ENCODE measurements at places on chromosomes 5 and 9.

GRCh38 chr5:124692324-124692723 is 54.1 kb downstream of the ZNF608 start:
- peak; percentile 81 for DNase-seq

DNA sequence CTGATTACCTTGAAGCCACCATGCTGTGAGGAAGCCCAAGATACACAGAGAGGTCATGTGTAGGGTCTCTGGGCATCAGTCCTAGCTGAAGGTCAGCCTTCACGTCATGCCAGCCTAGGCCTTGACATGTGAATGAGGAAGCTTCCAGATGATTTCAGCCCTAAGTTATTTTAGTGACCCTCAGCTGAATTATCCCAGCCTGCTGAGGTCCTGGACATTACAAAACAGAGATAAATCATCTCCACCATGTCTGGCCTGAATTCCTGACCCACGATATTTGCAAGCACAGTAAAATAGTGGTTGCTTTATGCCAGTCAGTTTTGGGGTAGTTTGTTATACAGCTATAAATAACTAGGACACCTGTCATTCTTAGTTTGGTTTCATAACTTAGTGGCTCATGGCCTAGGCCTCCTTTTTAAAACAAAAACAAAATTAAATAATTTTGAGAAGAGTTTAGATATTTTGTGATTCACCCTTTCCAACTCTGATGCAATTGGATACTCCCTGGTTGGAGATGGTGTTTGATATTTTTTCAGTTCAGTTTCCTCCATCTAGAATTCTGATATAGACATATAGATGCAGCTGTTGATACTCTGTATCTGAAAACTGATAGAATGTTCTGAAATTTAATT is 571.3 kb upstream of the CLINT1 start:
- DNase-seq: no peak

GRCh38 chr5:73822278-73822988 is 196.4 kb downstream of the ARHGEF28 start:
- DNase-seq: no peak

DNA sequence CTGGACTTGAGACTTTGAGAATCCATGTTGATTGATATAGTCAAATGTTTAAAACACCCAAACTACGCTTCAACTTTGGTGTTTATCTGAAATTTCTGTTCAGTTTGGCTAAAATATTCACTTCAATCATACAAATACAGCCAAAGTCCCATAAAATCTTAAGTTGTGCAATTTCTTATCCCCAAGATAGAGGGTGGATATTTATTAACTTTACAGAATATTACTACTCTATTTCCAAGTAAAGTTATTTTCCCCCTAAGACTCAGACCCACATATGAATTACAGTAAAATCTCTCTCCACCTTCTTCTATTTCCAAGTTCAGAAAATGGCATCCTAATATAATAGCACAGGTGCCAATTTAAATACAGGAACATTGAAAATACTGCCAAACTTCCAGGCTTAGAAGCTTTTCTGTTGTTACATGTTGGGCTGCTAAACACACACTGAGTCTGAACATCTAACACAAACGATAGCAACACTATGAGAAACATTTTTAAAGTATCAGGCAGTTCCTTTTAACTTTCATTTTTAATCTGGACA is 290.3 kb downstream of the EBF1 start:
- DNase-seq: no peak

DNA sequence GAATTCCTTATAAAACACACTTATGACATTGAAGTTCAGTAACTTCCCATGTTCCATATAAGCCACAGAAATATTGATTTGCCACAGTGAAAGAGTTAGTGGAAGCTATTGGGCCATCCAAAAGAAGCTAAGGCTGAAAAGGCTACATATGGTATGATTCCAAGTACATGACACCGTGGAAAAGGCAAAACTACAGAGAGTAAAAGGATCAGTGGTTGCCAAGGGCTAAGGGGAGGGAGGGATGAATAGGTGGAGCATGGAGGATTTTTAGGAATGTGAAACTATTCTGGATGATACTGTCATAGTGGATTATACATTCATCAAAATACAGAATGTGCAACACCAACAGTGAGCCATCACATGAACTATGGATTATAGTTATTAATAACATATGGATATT is 109.7 kb downstream of the F2RL2 start:
- DNase-seq: no peak

DNA sequence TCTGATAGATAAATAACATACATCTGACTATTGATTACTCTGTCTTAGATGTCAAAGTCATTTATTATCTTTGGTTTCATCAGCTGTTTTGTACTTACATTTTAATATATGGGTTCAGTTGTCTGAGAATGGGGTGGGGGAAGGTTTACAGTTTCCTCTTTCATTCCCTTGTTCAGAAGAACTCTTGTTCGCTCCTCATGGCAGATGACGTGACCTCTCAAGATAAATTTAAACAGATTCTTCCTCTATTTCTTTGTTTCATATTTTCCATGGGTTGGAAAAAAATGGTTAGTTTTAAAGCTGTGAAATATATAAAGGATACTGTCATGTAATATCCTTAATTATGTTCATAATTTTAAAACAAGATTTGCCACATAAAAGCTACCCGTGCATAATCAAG is 61.4 kb downstream of the TSSK1B start:
- no peak for DNase-seq

DNA sequence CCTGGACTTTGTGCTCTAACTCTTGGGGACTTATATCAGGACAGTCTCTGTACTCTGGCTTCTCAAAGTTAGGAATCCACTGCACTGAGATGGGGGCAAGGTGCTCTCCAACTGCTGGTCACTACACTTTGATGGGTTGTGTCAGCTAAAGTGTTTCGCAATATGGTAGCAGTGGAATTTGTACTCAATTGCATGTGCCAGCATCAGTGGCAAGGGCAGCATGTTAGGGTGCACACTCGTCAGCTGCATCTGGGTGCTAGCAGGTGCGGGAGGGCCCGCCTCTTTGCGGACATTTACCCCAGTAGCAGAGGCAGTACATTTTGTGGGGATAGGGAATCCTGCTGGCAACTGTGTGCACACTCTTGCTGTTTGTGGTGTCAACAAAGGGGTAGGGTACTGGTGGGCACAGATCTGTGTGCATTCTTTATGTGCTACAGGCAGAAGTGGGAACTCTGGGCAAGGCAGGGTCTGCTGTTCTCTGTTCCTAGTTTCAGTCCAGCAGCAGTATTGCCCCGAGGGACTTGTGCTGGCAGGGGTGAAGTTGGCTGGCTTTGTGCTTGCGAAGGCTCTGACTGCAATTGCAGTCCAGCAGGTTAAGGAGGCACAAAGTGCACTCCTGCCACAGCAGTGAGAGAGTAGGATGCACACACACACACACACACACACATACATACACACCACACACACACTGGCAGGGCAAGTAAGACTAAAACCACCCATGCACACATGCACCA is 924.8 kb upstream of the CDH9 start:
- DNase-seq: no peak
